C1 segment of cervical spinal cord (tissue), 14 donors: ENCODE measurements at places on chromosomes 11 and 22.

DNA sequence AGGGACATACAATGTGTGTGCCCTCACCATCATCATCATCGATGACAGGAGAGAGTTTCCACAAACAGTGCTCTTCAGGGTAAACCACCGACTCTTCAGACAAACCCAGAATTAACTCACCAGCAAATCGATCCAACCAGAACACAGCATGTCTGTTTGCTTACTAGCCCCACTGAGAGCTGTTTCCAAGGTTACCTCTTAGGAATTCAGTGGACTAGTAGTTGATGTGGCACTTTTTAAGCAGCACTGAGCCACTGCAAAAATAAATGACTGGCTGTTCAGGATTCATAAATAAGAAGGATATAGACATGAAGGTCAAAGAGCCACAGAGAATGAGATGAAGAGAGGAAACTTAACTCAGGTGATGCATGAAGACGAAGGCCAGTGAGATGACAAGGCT, 83.1 kb downstream of the PARVA start:
- no peak for DNase-seq

- DNase-seq: no peak
These were observed 385.1 kb upstream of the CCDC90B start for GRCh38 chr11:83671289-83671688.

DNA sequence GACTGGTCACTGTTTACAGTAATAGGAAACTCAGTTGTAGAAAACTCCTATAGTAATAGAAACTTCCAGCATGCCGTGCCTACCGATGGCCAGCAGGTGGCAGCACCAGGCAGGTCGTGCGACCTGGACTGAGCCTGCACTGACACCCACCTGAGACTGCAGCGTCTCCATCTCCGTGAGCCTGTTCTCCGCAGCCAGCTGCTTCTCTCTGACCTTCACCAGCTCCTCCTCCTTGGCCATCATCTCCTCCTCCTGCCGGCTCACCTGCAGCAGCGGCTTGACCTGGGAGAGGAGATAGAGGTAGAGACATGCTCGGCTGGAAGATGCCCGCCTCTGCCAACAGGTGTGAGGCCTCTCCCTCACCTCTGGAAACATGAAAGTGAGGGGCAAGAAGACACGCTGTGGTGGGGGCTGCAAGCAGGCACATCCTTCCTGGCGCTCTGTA, 48.5 kb downstream of the APOL1 start:
- DNase-seq: peak; percentile 10

GRCh38 chr11:28820296-28820989, 712.3 kb downstream of the METTL15 start:
- DNase-seq: no peak

GRCh38 chr11:98029832-98030231, 990.9 kb upstream of the CNTN5 start:
- no peak for DNase-seq

DNA sequence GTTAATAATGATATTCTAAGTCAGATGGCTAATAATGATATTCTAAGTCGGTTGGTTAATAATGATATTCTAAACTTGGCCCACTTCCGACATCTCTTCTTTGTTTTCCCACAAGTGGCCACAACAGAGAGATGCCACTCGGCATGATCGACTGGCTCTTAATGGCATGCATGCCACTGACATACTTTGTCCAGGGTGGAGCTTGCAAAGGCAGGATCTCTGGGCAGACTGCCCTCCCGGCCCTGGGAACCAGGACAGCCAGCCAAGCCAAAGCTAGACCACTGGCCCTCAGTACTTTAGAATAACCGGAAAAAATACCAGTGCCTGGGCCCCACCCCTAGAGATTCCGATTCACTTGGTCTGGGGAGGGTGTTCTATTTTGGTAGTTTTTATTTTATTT, 78.1 kb downstream of the KIAA1671 start:
- no peak for DNase-seq

GRCh38 chr11:110958216-110958615, 246.0 kb upstream of the ARHGAP20 start:
- no peak for DNase-seq

- no peak for DNase-seq
These were observed at the start of gene OR5D13 for GRCh38 chr11:55773138-55773537. TSS of gene OR5D13 (plus strand) at chr11:55773438. CDS start at chr11:55773438, 0 bp downstream.

DNA sequence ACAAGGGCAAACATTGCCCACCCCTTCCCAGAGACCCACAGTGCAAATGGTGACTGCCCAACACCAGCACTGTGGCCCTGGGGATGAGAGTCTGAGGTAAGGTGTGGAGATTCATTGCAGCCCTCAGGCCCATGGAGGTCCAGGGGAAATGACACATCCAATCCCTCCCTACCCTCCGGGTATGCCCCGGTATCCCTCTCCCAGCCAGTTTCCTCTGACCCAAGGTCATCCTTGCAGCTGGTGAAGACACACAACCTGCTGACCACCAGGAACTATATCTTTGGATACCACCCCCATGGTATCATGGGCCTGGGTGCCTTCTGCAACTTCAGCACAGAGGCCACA, 18.9 kb upstream of the UVRAG start:
- DNase-seq: no peak

DNA sequence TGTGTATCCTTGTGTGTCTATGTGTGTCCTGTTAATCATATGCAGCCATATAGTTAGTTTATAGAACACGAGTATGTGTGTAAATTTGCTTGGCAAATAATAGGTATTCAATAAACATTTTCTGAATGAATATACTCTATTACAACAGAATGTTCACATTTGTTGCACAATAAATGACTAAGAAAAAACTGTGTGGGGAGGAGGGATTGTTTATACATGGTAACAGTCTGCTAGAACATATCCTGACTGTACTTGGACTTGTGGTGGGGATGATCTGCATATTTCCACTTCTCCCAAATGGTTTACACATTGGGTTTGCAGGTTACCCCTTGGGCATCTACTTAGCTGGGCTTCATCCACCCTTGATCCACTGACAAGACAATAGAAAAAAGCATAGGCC, 194.6 kb downstream of the INSC start:
- DNase-seq: no peak

DNA sequence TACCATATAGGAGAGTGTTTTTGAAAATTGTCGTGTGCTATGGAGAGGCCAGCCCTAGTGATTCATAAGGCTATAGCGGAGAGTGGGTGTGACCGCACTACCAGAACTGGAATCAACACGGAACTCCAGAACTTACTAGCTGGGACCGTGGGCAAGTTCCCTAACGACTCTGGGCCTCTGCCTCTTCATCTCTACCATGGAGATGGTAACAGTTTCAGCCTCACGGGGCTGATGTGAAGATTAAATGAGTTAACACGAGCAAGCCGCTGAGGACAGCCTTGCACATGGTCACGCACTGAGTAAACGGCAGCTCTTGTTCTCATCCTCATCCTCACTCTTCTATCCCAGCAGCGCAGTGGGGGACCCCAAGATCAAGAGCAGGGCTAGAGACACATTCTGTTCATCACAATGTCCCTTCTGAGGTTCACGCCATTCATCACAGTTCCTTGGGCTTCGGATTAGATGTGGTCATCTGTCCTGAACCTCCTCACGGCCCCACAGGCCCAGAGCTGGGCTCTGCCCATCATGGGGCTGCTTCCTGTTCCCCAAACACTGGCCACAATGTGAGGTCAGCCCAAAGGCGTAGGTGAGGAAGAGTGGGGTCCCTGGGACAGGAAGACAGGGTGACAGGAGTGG, 47.2 kb upstream of the CD5 start:
- DNase-seq: no peak

GRCh38 chr22:21823740-21824444, 43.6 kb downstream of the MAPK1 start:
- no peak for DNase-seq

GRCh38 chr22:36764060-36764459, 11.9 kb downstream of the IFT27 start:
- no peak for DNase-seq

- DNase-seq: peak; percentile 85
These were observed 7.6 kb upstream of the KCTD14 start for GRCh38 chr11:78030429-78031325.

DNA sequence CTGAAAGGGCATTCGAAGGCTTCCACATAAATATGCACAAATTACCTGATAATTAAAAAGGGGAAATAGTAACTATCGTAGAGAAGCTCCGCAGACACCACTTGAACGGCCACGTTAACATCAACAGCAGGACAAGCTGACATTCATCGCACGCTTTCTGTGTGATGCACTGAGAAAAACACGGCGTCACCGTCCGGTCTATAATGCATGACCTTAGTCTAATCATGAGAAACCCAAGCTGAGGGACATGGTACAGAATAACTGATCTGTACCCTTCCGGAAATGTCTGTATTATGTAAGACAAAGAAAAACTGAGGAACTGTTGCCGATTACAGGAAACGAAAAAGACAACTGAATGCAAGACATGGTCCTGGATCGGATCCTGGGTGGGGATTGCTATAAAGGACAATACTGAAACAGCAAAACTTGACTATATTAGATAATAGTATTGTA, 678 bp upstream of the RANGAP1 start:
- DNase-seq: no peak

GRCh38 chr11:93520726-93521509, 22.3 kb downstream of the SMCO4 start:
- no peak for DNase-seq

GRCh38 chr11:79167510-79168188, 273.2 kb downstream of the TENM4 start:
- no peak for DNase-seq

DNA sequence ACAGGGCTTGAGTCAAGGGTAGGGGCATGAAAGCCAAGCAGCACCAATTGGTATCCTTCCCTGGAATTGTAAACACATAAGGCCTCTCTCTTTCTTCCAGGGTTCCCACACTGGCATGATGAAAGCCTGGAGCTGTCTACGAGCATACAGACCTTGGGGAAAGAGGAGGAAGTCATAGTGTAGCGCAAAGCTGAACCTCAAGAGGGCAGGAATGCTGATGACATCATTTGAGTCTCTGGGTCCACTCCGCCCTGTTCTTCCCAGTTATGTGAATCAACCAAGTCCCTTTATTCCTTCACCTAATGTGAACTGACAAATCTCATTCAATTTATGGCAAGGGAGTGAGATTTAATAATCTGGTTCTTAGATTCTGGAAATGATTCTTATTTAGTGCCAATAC, 266.4 kb upstream of the NCAM1 start:
- DNase-seq: no peak

DNA sequence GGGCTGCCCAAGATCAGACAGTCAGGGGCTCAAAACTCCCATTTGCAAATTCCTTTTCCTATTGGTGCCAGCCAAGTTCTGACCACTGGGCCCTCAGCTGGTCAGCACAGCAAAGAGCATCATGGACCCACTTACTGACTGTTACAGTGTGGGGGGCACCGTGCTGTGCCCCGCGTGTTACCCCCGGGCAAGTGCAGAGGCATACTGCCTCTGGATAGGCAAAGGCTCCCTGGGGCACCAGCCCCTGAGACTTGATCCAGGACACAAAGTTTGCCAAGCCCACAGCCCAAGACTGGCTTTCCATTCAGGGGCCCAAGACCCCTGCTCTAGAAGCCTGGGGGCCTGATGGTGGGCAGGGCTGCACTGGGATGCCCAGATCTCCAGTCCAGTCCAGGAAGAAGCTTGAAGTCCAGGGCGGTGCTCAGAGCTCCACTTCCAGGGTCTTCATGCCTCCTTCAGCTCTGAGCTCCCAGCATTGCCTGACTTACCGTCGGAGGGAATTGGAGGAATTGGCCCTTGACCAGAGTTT, 6.6 kb downstream of the LRRC32 start:
- DNase-seq: no peak

DNA sequence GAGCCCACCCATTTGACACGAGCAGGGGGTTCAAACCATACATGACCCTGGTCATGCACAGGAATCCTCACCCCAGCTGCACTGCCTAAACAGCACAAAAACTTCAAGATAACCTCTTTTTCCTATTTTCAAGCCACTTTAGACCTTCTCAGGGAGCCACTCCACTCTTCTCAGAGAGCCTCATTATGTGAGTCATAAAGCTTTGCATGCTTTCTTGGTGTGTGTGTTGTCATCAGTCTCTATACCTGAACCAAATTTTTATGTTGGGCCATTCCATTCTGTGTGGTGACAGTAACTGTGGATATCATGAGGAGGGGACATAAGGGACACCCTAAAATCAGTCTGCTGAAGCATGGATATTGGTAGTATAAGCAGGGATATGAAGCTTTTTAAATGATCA, 769.5 kb upstream of the API5 start:
- DNase-seq: no peak

DNA sequence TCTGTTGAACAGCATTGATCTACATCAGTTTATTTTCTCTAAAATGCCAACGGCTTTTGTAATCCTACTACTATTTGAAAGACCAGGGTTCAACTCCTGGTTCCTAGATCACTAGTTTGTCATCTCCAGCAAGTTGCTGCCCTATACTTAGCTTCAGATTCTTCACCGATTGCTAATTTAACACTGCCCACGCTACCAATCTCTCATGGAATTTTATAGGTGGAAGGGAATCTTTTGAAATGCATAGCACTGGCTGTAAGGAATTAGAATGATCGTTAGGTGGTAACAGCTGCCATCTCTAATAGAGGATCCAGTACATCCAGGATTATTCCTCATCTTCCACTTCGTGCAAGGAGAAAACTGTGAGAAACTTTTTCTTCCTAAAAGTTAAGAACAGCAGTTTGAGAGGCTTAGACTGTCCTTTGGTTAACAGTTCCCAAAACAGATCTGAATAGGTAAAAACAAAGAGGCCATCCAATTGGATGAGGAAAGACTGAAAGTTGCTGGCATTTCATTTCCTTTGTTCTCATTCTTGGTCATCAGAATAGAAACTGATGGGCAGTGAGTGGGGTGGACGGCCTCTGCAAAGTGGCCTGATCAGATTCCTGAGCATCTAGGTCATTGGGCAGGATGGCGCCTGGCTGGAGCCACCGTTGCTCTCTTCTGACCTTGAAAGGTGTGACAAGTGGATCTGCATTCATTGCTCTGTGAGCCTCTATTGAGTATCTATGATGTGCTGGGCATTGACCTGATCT, 236.3 kb upstream of the SORL1-AS1 start:
- DNase-seq: no peak

GRCh38 chr11:91261513-91261912, 963.1 kb upstream of the FAT3 start:
- no peak for DNase-seq

DNA sequence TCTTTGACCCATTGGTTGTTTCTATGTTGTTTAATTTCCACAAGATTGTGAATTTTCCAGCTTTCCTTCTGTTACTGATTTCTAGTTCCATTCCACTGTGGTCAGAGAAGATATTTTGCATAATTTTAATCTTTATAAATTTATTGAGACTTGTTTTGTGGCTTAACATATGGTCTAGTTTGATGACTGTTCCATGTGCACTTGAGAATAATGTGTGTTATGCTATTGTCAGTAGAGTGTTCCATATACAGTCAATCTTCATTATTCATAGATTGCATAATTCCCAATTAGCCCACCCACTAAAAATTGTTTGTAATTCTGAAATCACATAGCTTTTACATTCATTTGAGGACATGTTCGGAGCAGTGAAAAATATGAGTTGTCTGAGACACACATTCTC, 346.1 kb upstream of the DDI1 start:
- no peak for DNase-seq
